Suppressor macrophage treated with lipopolysaccharide for 1 hour (primary cell): ENCODE measurements at places on chromosomes 7 and 10.

DNA sequence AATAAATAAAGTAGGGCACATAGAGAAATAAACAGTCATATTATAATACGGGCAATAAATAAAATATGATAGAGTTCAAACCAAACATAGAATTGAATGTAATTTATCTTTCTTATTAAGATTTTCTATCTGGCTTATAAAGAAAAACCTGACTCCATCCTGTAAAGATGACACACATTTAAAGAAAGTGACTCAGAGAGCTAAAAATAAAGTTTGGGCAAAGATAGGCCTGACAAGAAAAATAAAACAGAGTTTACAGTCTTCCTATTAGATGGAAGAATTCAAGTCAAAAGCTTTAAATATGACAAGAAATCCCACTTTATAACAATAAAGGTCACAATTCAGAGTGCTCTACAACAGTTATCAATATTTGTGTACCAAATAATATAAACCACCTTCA is 580.6 kb downstream of the PHTF2 start:
- no peak for DNase-seq

DNA sequence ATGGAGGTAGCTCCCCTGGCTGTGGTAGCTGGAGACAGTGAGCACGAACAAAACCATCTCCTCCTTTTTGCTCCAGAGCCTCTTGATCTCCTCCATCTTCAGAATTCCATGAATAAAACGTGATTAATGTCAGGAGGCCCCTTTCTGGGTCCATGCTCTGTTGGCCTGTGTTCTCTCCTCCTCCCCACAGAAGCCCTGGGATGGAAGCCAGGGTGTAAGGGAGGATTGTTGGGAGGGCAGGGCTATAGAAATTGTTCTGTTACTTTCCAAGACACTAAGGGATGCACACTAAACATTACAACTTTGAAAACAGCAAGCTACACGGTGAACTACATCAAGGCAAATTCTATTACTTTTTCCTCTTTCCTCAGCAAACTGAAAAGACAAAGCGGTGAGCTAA is 96.3 kb downstream of the RNF216 start:
- DNase-seq: no peak

GRCh38 chr7:98284335-98285036 is 3.0 kb downstream of the BRI3 start:
- DNase-seq: peak; percentile 82

DNA sequence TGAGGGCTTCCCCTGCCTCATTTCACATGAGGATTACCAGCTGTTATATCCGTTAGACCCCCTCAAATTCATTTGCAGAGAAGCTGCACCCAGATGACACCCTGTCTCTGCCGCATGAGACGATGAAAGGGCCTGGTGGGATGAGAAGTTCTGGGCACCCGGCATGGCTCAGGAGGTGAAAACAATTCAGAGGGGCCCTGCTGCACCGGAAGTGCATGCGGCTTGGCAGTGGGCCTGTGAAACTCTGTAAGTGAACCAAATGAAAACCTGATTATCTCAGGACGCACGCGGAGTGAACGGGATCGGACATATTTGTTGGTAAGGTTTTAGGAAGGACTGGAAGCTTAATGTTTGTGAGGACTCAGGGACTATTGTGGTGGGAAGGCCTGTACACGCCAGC is 511.2 kb downstream of the TCERG1L start:
- no peak for DNase-seq

GRCh38 chr7:92590711-92591310 is 621 bp upstream of the FAM133B start:
- DNase-seq: no peak

GRCh38 chr7:134255814-134256213 is 60.9 kb downstream of the SLC35B4 start:
- DNase-seq: no peak

- no peak for DNase-seq
Observed at GRCh38 chr10:7950981-7951847, 103.3 kb upstream of the GATA3 start.

- DNase-seq: no peak
Observed at GRCh38 chr10:34505338-34505737, 309.8 kb downstream of the PARD3 start.

DNA sequence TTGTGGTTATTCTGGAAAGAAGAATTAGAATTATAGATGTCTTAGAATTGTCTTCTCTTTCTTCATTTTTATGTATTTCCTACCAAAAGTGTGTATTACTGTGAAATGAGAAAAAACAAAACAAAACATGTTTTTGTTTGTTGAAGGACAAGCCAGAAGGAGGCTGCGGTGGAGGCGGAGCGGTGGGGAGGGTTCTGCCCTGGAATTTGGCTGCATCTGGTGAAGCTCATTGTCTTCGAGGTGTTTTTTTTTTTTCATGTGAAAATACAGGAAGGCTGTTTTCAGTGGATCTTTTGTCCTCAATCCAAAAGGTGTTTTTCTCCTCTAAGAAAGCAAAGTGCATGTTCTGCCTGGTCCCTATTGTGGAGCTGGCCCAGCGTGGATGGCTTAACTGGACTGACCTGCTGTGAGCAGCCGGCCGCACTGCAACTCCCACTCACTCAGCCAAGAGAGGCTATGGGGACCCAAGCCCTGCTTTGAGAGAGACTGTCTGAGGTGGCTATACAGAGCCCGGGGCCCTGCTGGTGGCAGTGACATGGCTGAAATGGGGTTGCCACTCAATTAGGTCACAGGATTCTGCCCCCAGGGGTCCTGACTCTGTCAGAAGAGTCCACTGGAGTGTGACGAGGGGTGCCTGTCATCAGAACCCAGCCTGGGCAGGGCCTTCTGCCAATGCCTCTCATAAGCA is 184.9 kb upstream of the MKI67 start:
- DNase-seq: no peak

- DNase-seq: no peak
Observed at GRCh38 chr7:97973206-97973658, 16.8 kb downstream of the OCM2 start.

- no peak for DNase-seq
Observed at GRCh38 chr7:80255656-80256055, 121.0 kb downstream of the GNAI1 start.

DNA sequence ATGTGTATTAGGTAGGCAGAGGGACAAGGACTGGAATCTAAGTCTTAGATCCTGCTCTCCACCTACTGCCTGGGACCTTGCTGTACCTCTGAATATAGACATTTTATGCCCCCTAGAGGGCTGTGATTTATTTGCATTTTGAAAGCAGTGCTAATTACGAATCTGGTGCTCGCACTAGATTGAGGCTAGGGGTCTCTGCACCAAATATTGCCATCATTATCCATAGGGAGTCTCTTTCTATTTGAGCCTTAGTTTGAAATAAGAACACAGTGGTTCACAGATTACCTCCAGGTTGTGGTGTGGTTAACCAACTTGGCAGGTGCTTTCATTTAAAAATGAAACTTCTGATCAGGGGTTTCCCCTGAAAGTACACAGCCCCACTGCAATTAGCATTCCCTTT is 41.8 kb downstream of the CNNM1 start:
- peak; percentile 31 for DNase-seq

DNA sequence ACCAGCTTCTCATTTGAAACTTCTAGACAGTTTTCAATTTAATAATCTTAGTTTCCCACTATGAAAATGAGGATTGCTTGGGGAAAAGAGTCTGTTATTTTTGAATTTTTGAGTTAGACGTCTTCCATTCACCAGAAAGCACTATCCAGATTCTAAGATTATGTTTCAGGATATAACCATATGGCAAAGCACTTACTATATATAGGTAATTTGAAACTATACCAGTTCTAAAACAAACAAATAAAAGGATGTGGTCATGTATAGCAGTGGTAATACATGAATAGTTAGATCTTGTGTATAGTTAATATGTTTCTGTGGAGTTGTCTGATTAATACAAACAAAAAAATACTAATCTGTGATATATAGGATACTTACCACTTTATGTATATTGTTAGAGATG is 320.0 kb downstream of the EXOC4 start:
- no peak for DNase-seq

- DNase-seq: no peak
Observed at GRCh38 chr7:150937848-150938561, 40.1 kb downstream of the KCNH2 start.

GRCh38 chr7:85025312-85025756 is 161.5 kb downstream of the SEMA3D start:
- DNase-seq: no peak

DNA sequence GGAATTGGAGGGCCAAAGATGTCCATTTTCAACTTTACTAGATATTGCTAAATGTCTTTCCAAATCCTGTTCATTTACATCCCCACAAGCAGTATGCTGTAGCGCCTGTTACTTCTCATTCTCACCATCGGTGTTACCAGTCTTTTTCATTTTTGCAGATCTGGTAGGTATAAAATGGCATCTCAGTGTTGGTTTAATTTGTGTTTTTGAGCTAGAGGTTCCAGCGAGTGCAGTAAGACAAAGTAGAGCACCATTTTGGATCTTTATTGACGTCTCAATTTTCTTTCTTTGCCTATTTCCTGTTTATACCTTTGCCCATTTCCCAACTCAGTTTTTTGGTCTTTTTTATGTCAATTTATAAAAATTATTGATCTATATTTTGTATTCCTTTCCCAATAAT is 55.6 kb downstream of the NRF1 start:
- no peak for DNase-seq

GRCh38 chr10:24119896-24120295 is 89.0 kb upstream of the KIAA1217 start:
- DNase-seq: no peak

GRCh38 chr7:47241112-47242065 is 340.5 kb downstream of the TNS3 start:
- DNase-seq: no peak
